ENCODE measurements at places on chromosomes 7 and 10. TPM values are rescaled to one million over a fixed set of nuclear protein-coding genes. Genes with fewer than 3 reads are reported as not detected.

ATE1 gene
- polyA plus RNA-seq, result 24.5 TPM

- DNase-seq, result no peak
Observed at GRCh38 chr10:99360934-99361333, 31.8 kb downstream of the CNNM1 start.

CPN1 gene
- 0.19 TPM for polyA plus RNA-seq

DNA sequence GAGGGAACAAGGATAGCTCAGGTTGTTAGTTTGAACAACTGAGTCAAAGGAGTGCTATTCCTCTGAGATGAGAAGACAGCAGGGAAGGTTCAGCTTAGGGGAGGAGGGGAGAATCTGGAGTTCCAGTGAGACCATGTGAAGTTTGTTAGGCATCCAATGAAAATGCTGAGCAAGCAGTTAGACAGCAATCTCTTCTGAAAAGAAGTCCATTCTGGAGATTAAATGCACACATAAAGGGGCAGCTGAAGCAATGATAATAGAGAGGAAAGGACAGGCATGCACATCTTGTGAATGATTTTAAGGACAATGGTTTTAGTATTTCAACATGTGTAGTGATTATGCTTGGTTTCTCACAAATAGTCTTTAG lies 89.7 kb upstream of the GHITM start:
- DNase-seq, result no peak

DNA sequence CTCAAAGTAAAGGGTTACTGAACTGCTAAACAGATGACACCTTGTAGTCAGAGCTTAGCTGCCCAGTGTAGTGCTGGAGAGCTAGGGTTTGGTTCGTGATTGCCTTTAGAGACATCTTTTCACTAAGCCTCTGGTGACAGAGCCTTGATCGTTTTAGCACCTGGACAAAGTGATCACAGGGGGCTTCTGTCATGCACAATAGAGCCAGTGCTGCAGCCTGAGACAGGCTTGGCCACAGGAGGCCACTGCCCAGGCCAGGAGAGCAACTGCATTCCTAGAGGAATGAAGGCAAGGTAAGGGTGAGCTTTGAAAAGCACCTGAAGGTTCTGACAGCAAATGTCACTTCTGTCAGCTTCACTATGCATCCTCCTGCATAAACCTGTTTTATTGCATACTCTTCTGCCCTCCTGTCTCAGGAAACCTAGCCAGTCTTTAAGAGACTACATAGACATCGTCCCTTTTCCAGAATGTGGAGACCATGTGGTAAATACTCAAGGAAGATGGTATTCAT lies 122.9 kb downstream of the NPY start:
- DNase-seq, result no peak

VAX1 gene
- polyA plus RNA-seq, result not detected

- no peak for DNase-seq
Observed at GRCh38 chr10:97384641-97385040, 16.5 kb downstream of the RRP12 start.

GRCh38 chr7:35729061-35729783 lies 34.3 kb upstream of the HERPUD2 start:
- no peak for DNase-seq

DNA sequence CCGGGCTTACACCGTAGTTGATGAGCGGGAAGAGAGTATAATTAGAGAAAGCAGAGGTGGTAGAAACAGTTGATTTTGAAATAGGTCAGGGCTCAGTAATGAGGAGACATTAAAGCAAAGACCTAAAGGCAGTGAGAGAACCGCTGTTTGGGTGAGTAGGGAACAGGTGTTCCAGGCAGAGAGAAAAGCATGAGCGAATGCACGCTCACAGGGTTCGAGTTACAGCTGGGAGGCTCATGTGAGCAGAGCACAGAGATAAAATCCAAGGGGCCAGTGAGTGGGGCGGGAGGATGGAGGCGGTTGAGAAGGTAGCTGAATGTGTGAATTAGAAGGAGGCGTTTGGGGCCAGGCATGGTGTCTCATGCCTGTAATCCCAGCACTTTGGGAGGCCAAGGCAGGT lies 39.9 kb downstream of the APBB1IP start:
- DNase-seq, result no peak

DNA sequence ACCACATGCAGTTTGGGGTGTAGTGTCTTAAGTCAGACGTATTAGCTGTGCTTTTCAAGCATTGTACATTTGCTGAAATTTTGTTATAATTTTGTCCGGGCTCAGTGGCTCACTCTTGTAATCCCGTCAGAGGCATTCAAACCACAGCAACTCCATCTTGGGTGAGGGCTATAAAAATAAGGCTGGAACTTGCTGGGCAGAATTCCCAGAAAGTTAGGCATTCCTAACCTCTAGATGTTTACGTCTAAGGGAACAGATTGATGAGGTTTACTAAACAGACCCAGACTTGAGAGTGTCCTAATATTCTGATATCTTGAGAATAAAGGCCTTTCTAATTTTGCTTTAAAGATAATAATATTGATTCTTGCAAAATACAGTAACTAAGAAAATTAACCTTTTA lies 957.8 kb downstream of the NXPH1 start:
- DNase-seq, result no peak

DNA sequence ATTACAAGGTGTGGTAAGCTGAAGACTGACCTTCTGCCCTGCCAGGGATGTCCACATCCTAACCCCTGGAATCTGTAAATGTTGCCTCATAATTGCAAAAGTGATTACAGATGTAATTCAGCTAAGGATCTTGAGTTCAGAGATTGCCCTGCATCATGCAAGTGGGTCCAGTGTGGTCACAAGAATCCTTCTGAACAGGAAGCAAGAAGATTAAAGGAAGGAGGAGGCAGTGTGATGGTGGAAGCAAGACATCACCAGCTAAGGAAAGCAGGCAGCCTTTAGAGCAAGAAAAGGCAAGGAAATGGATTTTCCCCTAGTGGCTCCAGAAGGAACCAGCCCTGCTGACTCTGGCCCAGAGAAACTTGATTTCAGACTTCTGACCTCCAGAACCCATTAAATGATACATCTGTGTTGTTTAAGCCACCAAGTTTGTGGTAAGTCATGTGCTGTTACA lies 78.1 kb downstream of the USP6NL start:
- no peak for DNase-seq

LBX1 gene
- polyA plus RNA-seq, result 9.5 TPM

GRCh38 chr10:75245354-75246250 lies 9.8 kb upstream of the COMTD1 start:
- no peak for DNase-seq

RBP3 gene
- not detected for polyA plus RNA-seq

NEBL gene
- polyA plus RNA-seq, result 1.6 TPM

DNA sequence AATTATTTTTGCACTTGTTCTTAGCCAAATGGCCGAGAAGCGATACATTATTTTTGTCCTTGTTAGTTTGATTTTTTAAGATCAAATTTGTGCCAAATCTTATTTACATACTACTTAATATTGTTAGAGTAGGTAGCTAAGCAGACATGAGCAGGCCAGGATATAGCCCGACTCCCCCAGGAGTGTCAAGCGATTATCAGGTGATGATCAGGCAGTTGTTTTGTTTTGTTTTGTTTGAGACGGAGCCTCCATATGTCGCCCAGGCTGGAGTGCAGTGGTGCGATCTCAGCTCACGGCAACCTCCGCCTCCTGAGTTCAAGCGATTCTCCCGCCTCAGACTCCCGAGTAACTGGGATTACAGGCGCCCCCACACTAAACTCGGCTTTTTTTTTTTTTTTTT lies 71.1 kb downstream of the LYZL2 start:
- no peak for DNase-seq

RAMP3 gene
- 6.9 TPM for polyA plus RNA-seq

- DNase-seq, result no peak
Observed at GRCh38 chr7:87447116-87447635, 28.3 kb downstream of the ABCB4 start.

- no peak for DNase-seq
Observed at GRCh38 chr10:61961278-61961677, 59.8 kb downstream of the ARID5B start.

KCNIP2 gene
- polyA plus RNA-seq, result 8.0 TPM

DNA sequence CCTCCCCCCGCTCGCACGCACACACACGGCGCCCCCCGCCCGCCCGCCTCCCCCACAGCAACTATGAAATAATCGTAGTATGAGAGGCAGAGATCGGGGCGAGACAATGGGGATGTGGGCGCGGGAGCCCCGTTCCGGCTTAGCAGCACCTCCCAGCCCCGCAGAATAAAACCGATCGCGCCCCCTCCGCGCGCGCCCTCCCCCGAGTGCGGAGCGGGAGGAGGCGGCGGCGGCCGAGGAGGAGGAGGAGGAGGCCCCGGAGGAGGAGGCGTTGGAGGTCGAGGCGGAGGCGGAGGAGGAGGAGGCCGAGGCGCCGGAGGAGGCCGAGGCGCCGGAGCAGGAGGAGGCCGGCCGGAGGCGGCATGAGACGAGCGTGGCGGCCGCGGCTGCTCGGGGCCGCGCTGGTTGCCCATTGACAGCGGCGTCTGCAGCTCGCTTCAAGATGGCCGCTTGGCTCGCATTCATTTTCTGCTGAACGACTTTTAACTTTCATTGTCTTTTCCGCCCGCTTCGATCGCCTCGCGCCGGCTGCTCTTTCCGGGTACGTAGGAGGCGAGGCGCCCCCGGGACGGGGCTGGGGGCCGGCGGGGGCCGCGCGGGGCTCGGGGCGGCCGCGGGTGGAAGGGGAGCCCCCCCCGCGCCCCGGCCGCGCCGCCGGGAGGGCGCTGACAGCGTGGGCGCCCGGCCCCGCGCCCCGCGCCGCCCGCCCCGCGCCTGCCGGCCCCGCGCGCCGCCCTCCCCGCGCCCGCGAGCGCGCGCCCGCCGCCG lies 441 bp downstream of the BMI1 start:
- DNase-seq, result peak; percentile 71

FAM25A gene
- polyA plus RNA-seq, result not detected

DNA sequence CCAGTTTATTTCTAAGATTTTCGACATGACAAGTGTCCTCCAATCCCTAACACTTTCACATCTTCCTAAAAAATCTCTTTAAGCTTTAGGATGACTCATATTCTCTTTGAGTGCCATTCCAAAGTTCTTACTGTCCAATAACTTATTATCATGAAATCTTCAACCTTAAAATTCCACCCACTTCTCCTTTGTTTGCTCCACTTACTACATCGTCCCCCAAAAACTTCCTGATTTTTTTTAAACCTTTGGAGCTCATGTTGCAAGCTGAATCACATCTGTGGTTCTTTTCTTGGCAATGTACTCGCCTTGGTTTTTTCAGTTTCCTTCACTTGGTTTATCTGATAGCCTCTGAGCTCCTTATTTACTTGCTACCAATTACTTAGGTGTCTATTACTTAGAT lies 39.2 kb upstream of the JCAD start:
- peak; percentile 90 for DNase-seq

DNA sequence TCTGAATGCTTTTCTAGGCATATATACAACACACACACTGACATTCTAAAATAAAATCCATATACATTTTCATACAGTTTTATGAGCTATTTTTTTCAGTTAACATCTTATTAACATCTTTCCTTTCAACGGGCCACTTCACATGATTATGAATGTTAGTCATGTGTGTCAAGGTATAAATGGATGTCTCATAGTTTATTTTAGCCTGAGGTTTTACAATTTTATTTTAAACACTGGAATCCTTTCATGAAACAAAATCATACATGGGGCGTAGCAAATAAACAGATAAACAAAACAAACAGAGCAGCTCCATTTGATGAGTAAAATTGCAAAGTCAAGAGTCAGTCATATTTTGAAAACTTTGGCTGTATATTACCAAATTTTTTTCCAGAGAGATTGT lies 120.1 kb upstream of the AOAH start:
- no peak for DNase-seq

DNA sequence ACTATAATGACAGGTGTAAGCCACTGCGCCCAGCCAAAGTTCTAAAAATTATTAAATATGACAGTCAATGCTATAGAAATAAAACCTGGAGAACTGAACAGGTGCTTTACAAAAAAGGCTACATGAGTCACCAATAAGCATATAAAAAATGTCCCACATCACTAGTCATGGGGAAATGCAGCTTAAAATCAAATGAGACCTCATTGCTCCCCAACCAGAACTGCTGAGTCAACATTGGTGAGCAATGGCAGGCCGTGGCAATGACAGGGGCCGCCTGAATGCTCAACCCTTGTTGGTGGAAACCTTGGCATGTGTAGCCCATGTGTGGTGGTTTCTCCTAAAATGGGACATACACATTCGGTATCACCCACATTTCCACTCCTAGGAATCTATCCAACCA lies 352.3 kb upstream of the KLF6 start:
- no peak for DNase-seq

DNA sequence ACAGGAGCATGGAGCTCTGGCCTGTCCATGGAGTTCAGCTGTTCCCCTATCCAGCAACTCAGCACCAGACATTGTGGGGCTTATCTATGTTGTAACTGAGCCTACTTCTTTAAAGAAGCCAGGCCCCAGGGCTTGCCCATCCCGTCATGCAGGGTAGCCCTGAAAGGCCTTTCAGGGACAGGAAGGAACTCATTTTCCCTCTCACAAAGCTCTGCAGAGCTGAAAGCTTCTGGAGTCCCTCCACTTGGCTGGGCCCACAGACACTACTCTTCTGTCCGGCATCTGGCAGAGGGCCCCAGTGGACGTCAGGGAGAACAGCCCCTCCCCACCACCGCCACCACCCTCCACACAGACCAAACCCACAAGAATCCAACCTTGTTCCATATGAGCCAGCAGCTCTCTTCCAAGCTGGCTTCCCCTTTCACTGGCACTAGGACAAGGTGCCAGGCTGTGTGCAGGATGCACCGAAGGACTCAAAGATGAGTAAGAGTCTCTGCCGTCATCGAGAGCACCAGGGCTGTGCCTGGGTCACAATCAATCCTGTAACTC lies 33.1 kb downstream of the DENND2A start:
- peak; percentile 88 for DNase-seq

GRCh38 chr10:7610026-7610425 lies 56.7 kb downstream of the ITIH5 start:
- DNase-seq, result no peak

DNA sequence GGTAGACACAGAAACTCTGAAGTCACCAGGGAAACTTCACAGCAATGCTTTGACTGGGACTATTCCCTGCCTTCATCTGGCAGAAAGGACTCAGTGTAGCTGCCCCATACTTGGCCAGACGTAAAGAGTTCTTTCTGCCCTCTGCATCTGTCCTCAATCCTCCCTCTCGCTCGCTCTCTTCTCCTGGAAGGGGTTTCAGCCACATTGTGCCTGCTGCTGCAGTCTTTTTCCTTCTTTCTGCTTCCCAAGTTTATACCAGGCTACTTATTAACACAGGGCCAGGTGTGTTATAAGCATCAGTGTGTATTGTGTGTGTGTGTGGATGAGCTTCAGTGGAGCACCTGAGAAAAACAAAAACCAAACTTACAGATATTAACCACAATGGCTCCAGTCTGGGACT lies 638.4 kb downstream of the ACTR3B start:
- no peak for DNase-seq

GRCh38 chr10:4514445-4515108 lies 311.4 kb upstream of the AKR1E2 start:
- no peak for DNase-seq

TAS2R3 gene
- 0.12 TPM for polyA plus RNA-seq

- no peak for DNase-seq
Observed at GRCh38 chr7:155770241-155770640, 42.0 kb downstream of the SHH start.

DNA sequence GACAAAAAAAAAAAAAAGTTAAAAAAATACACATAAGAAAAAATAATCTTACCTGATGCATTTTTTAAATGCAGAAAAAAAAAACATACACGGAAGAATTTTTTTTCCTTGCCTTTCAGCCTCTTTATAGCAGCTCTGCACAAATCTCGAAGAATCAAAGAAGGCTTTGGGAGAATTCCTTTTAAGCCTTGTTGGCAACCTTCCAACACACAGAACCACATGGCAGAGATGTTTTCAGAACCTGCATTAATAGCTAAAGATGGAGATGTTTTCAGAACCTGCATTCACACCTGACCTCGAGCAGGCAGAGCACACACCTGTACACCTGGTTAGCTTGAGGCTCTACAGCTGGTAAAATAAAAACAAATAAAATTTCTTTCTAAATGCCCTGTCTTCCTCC lies 65.6 kb downstream of the DOCK4 start:
- no peak for DNase-seq

Measured in muscle of back (tissue), 13 donors.